ENCODE measurements at places on chromosomes 3 and 15.

- no peak for DNase-seq
These were observed 516.4 kb downstream of the GBE1 start for GRCh38 chr3:81245043-81245442.

DNA sequence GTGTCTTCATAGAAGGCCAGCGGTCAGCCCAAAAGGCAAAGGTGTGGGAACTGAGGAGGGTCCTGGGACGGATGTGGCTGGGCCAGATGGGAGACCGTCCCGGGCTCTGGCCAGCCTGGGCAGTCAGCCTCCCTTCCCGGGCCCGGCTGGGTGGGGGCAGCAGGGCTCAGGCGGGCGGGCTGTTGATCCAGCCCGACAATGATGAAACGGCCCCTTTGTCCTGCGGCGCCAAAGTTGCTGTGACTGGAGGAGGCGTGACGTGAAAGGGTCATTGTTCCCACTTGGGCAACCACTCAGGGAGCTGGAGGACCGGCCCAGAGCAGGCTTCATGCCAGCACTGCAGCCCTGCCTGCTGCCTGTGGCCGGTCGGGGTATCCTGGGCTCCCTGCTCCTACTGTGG is 16.5 kb downstream of the DUSP7 start:
- DNase-seq = no peak

DNA sequence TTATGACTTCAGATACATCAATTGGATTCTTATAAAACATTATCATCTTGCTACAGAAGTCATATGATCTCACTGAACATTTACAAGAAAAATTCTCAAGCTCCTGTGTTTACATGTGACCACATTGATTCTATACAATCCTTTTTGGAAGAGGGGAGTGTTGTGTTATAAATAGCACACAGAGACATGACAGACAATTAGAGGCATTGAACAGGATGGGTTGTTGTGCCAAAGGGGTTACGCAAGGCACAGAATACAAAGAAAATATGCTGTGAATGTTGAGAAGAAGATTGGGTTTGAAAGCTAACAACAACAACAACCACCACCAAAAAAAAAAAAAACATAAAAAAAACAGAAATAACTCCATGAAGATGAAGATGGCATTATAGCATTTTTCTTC is 32.5 kb upstream of the TBL1XR1 start:
- DNase-seq = no peak

- DNase-seq = no peak
These were observed 54.6 kb downstream of the MCCC1 start for GRCh38 chr3:183044547-183045229.

DNA sequence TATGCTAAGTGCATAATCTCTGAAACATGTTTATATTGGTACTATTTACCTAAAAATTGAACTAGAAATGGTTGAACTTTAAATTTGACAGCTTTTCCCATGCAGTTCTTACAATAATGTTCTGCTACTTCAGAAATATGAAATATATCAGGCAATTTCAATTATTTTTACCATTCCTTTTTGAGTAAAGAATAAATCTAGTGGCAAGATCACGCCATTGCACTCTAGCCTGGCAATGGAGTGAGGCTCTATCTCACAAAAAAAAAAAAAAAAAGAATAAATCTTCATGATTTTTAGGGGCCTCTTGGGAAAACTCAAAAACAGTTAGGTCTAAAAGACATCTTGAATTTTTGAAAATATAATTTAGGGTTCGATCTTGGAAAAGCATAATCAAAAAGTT is 10.6 kb upstream of the DNAAF4 start:
- no peak for DNase-seq

DNA sequence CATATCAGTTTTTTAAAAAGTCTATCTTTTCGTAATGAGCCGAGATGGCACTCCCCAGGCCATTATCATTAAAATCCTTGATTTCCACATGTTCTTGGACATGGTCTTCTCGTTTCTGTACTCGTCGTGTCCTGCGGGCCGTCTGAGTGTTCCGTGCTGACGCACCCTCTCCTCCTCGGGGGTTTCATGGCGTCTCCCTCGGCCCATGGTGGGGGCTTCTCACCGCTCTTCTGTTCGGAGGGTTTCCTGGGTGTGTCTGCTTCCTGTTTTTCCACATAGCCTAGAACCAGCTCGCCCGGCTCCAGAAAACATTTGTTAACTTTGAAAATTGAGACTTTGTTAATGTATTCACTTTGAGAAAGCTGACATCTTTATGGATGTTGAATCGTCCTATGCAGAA is 92.7 kb downstream of the VGLL4 start:
- DNase-seq = no peak

- DNase-seq = no peak
These were observed 141.9 kb upstream of the THBS1 start for GRCh38 chr15:39438799-39439592.

- DNase-seq = no peak
These were observed 14.7 kb downstream of the NRROS start for GRCh38 chr3:196654006-196654734.

GRCh38 chr15:66964111-66964738 is 101.2 kb upstream of the SMAD3 start:
- no peak for DNase-seq

DNA sequence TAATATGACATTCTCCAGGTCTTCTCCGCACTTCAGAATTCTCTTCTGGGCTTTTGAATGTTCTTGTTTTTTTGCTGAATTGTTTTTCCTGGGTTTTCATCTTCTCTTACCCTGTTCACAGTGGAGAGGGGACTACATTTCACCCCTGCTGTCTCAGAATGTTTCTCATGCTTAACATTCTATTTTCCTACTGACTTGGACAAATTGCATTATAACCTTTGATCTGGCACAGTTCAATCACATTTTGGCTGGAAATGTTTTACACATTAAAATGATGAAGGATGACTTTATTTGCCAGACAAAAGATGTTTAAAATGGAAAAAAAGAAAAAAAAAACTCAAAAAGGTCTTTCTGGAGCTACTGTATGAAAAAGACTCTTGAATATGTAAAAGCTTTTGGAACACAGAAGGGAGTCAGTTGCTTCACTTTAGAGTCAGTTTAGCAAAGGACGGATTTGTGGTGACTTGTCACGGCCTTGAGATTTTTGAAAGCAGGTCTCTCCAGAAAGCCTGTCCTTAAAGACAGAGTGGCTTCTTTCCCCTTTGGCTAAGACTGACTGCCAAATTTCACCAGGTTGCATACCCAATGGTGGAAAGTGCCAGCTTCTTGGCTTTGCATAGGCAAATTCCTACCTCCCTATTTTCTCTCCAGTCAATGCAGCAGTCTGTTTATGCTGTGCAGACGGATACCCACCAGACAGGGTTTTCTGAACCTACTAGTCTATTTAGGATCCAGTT is 401.0 kb upstream of the TBL1XR1 start:
- DNase-seq = no peak

DNA sequence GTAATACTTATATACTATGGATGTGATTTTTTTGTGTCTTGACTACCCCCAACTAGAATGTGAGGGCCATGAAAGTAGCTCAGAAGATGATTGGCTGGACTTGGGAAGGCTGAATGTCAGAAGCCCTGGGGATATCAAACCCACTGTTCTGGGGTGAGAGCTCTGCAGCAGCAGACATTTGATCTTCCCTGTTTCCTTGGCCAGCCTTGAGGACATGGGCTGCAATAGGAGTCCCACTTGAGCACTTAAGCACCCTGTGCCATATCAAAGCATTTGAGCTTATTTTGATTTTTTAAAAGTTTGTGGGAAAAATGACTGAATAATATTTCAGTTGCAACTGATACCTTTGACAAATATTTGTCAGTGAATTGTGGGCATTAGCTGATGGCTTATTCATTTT is 21.7 kb downstream of the GTF2E1 start:
- no peak for DNase-seq

DNA sequence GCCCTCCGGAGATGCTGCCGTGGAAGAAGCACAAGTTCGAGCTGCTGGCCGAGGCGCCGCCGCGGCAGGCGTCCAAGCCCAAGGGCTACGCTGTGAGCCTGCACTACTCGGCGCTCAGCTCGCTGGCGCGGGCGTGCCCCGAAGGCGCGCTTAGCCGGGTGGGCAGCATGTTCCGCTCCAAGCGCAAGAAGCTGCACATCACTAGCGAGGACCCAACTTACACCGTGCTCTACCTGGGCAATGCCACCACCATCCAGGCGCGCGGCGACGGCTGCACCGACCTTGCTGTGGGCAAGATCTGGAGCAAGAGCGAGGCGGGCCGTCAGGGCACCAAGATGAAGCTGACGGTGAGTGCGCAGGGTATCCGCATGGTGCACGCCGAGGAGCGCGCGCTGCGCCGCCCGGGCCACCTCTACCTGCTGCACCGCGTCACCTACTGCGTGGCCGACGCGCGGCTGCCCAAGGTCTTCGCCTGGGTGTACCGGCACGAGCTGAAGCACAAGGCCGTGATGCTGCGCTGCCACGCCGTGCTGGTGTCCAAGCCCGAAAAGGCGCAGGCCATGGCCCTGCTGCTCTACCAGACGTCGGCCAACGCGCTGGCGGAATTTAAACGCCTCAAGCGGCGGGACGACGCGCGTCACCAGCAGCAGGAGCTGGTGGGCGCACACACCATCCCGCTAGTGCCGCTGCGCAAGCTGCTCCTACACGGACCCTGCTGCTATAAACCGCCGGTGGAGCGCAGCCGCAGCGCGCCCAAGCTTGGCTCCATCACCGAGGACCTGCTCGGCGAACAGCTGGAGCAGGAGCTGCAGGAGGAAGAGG is 1.3 kb downstream of the FAM43A start:
- peak; percentile 22 for DNase-seq

- DNase-seq = no peak
These were observed 928.1 kb downstream of the ROBO1 start for GRCh38 chr3:78839693-78840092.

DNA sequence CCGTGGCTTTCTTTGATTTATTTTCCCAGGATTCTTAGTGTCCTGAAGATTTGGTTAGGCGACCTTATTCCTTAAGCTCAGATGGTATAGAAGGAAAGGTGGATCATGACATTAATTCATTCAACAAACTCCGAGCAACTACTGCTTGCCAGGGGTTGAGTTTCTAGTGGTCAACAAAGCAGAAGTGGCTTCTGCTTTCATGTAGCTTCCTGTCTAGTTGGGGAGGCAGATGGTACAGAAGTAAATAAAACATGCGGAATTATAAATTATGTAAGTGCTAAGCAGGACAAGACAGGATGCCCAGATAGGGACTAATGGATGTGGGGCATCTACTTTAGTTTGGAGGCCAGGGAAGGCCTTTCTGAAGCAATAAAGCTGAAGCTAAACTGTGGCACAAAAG is 15.6 kb downstream of the EEFSEC start:
- DNase-seq = no peak

DNA sequence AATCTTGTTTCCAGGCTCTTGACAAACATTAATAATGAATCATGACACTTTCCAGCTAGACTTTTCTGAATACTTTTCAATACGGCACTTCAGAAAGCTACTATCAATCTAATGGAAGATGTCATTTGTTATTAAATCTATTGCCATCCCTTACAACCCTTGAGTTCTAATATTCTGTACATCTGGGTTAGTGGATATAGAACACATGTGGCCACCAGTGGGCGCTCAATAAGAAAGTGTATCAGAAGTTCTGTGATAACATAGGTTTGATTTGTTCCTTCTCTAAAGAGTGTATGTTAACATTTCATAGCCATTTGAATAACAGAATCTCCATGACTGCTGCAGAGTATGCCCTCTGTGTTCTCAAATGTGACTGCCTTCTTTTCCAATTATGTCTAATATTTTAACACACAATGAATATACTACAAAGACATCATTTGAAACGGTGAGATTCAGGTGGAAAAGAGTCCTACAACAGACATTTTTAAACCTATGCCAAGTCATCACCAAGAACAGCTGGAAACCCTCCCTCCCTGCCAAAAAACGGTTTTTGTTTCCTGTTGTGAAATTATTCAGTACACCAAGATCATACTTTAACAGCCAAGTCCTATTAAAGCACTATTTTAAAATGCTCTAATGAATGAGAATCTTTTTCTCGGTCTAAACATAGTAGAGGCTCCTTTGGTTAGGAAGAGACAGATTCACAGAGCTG is 22.2 kb downstream of the ALDH1A2 start:
- DNase-seq = peak; percentile 26

DNA sequence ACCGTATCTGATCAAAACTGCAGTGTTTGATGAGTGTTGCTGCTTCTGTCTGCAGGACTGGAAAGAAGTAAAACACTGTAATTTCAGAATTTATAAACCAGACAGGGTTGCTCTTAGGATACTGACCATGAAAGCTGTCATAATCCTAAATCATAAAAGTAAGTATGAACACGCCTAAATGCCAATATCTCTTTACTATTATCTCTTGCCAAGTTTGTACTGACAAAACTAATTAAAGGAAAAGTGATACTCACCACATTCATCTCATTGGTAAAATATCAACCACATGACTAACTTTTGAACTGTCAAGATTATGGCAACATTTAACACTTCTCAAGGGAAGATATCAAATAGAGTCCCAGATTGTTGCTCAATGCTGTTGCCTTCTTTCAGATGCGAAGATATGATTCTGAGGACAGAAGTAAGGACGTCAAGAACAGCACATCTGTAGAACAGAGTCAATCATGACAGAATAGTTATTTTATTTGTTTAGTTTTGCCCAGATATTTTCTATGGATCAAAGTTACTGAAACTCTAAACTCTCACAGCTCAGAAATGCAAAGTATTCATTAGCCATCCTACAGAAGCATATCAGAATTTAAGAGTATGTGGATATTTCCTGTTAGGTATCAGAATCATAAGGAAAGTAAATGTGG is 61.4 kb upstream of the COL8A1 start:
- no peak for DNase-seq

- no peak for DNase-seq
These were observed 61.8 kb downstream of the RPL39L start for GRCh38 chr3:187077537-187077936.

DNA sequence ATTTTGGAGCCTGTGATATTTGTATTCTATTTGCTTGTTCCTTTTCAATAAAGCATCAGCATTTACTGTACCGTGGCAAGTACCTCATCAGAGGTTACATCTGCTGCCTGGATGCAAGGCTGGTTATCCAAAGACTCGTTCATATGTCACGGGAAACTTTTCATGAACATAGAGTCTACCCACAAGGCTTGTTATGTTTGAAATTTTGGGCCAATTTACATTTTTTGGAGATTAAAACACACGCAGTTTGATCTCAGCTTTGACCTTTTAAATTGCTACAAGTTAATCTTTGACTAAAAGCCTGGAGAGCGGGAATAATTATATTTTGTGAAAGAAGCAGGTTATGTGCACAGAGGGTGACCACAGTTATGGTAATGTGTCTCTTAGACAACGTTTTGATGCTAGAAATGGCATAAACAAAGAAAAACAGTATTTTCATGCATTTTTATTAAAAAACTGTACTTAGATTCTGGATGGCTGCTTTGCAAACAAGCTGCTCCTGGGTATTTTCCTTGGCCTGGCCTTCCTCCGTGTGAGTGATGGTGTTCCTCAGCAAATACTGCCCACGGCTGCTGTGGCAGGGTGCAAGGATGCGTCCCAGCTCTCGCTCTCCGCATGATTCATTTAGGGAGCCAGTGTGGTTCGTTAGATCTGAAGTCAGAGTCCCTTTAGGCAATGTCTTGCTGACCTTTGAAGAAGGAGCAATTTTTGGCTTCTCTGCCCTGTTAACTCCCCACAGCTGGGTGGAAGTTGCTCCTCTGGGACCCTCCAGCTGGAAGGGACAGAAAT is 27.1 kb downstream of the CHST2 start:
- DNase-seq = no peak

GRCh38 chr15:29233566-29233965 is 36.1 kb downstream of the NSMCE3 start:
- no peak for DNase-seq

- no peak for DNase-seq
These were observed 417.6 kb upstream of the WNT5A start for GRCh38 chr3:55904716-55905115.

GRCh38 chr3:24242012-24242698 is 252.5 kb downstream of the THRB start:
- no peak for DNase-seq

Data from CD4-positive, alpha-beta T cell treated with Interleukin-21 for 1 hour (primary cell).